ENCODE measurements at places on chromosomes 6 and 20.

- DNase-seq: no peak
Measured at GRCh38 chr20:12199703-12200102, 282.0 kb downstream of the BTBD3 start.

DNA sequence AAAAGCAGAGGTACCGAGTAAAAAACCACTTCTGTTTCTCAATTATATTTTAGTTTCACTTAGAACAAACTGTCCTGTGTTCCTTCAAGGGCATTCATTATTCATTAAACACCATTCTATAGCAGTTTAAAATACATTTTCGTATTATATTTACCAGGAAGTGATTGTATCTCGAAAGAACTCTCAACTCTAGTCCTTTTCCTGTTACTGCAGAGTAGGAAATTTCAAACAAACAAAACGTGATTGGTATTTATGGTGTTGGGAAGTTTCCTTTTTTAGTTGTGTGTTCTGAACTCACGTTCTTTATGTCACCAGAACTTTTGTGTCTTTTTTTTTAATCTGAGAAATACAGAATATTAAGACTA lies 139.5 kb upstream of the BTBD3 start:
- DNase-seq: no peak

GRCh38 chr6:11753798-11754197 lies 24.8 kb downstream of the ADTRP start:
- no peak for DNase-seq

DNA sequence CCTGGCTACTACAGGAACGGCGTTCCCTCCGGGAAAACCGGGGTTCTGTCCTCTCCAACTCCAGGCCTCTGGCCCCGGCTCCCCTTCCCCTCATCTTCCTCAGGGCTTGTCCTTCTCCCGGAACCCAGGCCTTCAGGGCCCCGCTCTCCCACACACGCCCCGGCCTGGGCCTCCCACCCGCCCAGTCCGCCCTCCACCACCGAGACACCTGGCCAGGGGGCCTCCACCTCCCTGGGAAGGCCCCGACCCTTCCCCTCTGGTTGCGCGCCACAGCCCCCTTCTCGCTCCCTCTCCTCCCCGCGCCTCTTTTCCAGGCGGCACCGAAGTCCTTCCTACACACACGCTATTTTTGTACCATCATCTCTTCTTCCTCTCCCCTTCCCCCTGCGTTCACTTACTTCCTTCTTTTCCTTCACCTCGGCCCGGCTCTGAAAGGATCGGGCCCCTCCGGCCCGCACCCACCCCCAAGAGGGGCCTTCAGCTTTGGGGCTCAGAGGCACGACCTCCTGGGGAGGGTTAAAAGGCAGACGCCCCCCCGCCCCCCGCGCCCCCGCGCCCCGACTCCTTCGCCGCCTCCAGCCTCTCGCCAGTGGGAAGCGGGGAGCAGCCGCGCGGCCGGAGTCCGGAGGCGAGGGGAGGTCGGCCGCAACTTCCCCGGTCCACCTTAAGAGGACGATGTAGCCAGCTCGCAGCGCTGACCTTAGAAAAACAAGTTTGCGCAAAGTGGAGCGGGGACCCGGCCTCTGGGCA lies 1.3 kb upstream of the SIRPA start:
- DNase-seq: no peak

GRCh38 chr6:163394659-163395058 lies 19.9 kb upstream of the QKI start:
- no peak for DNase-seq

DNA sequence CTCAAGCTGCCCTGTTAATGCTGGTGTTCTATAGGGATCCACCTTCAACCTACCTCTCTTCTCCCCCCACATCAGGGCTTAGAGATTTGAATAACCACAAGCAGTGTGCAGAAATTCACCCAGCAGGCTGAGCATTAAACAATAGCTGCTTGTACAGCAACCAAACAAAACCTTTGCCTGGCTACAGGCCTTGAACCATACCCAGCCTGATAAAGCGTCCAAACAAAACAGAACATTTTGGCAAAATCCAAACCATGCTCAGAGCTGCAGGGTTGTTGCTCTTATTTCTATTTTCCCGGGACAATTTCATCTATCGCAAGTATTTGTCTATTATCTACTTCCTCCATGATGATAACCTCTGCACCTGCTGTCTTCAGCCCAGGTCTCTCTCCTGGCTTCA lies 142.3 kb downstream of the UNC5CL start:
- DNase-seq: no peak

DNA sequence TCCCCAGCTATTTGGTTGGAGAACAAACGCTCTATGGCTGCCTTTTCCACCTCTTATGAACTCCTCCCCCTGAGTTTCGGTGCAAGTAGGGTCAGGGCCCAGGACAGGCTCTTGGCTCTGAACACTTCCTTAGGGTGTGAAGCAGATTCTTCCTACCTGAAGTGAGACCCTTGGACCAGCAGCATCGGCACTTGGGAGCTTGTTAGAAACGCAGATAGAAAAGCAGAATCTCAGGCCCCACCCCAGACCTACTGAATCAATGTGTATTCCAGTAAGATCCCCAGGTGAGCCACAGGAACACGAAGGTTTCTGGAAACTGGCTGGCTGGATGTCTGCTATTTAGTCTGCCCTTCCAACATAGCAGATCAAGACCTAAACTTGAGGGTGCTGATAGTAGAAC lies 3.2 kb downstream of the FAM50B start:
- DNase-seq: no peak

- no peak for DNase-seq
Measured at GRCh38 chr6:169807699-169808607, 56.5 kb downstream of the ERMARD start.

DNA sequence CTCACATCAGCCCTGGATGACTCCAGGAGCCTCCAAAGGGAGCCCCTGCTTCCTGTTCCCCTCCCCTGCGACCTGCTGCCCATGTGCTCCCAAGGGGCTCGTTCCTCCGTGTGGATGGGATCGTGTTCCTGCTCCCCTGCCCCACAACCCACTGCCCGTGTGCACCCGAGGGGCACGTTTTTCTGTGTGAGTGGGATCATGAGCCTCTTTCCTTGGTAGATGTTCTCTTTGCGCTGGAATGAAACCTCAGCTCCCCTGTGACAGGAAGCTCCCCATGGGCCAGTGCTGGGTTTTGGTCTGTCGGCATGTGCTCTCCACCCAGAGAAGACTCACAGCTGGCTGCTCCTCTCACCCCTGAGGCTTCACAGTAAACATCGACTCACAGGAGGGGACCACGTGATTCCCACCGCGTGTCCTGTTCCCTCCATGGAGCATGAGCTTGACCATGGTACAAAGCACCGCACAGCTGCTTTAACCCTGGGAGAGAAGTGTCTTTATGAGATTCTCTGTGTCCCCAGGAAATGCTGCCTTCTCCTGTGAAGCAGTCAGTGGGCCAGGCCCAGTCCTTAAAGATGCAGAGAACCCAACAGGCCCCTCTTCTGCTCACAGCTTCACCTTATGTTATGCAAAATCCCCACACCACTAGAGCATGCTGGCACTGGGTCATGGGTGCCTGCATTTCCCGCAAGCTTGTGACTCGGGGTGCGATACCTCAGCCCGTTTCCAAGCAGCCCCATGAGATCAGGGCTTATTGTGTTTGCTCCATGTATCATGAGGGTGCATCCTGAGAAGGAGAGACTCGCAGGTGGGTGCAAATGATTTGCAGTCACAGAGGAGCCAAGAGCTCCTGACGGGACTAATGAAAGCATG lies 215.1 kb downstream of the ERMARD start:
- DNase-seq: no peak

DNA sequence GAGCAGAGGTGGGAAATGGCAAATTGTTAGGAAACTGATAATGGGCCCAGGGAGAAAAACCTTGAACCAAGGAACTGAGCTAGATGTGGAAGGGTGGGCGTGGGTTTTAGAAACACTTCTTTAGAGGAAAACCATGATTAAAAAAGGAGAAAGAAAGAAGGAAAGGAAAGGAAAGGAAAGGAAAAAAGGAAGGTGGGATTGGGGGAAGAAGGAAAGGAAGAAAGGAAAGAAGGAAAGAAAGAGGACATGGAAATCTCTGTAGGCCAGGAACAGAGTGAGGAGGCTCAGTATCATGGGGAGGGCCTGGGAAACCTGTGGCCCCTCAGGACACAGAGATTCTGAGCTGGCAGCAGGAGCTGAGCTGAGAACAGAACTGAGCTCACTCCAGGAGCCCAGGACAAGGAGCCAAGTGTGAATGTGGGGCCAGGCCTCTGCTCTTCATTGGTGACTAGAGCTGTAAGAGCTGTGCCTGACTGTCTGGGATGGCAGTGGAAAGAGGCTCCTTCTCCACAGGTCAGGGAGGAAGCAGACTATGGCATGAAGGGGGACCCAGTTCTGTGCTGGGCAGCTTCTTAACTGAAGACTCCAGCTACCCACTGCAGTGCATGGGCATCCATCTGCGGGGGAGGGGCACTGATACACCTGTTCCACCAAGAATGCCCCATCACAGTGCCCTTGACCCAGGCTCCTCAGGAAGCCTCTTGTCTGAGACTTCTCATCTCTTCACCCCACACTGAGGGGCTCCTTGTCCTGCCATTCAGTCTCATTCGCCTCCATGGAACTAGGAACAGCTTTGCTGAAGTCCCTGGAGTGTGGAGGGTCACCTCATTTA lies 116.1 kb upstream of the BACH2 start:
- DNase-seq: no peak

DNA sequence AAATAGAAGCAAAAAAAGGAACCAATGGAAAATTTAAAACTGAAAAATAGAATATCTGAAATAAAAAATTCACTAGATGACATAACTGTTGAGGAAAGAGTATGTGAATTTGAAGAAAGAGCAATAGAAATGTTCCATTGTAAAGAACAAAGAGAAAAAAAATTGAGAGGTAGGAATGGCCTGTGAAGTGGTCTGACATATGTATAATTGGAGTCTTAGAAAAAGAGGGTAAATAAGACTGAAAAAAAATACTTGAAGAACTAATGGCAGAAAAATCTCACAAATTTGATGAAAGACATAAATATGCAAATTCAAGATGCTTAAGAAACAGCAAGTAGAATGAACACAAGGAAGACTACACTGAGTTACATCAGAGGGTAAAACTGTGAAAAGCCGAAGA lies 93.4 kb downstream of the QKI start:
- no peak for DNase-seq

DNA sequence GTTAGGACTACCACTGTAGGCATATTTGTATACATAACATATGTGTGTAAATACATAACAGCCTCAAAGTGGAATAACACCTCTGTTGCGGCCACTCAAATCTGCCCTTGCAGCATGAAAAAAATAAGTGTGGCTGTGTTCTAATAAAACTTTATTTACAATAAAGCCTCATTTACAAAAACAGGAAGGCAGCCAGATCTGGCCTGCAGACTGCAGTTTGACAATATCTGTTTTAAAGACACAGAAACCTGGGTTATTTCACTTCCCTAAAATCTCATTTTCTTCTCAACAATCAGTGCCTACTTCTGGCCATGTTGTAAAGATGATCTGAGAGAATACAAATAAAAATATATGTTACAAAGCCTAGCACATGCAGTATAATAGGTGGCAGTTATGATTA lies 53.9 kb upstream of the SCML4 start:
- peak; percentile 44 for DNase-seq

DNA sequence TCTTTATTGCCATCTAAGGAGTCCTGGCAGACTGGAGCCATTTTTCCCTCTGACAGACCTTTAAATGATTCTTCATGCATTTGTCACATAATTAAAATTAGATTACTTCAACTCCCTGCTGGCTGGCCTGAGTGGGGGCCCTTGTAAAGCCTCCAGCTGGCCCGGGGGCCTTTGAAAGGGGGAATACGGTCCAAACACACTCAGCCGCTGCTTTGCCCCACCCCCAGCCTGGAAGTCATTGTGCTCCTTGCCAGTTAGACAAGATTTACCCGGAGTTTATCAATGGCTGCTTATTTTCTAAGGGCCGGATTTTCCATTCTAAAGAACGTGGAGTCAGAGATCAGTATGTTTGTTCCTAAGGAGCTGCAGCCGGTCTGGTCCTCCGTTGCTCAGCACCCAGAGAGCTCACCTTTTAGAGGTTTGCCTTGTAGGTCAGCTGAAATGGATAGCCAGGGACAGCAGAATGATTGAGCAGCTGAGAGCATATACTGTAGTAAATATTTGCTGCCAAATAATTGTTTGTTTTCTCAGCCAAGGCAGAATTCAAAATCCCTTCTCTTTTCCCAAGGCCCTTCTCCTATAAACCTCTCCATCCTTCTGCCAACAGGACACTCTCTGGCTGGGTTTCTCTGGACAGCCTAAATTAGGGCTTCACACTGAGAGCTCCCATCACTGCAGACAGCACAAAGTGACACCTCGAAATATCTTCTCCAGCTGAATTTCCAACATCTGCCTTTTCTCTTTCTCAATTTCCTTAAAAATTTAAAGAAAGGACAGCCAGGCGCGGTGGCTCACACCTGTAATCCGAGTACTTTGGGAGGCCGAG lies 68.4 kb upstream of the RBM24 start:
- DNase-seq: no peak

GRCh38 chr20:58019027-58019849 lies 209.2 kb downstream of the ANKRD60 start:
- no peak for DNase-seq

GRCh38 chr6:165793287-165793825 lies 130.3 kb upstream of the PDE10A start:
- DNase-seq: no peak

DNA sequence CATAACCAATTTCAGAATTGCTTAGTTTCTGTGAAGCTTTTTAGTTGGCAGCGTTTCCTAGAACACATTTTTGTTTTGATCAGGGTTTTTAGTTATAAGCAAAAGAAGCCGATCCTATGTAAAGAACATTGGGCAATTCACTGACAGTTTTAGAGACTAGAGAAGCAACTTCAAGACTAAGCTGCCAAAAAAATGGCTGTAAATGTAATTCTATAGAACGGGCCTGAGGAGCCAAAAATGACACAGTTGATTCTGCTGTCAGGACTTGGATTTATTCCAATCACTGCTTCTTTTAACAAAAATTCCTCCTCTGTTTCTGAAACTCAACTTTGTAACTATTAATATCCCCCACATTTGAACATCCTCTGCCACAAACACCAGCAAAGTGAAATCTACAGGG lies 236.0 kb upstream of the EYS start:
- DNase-seq: no peak

DNA sequence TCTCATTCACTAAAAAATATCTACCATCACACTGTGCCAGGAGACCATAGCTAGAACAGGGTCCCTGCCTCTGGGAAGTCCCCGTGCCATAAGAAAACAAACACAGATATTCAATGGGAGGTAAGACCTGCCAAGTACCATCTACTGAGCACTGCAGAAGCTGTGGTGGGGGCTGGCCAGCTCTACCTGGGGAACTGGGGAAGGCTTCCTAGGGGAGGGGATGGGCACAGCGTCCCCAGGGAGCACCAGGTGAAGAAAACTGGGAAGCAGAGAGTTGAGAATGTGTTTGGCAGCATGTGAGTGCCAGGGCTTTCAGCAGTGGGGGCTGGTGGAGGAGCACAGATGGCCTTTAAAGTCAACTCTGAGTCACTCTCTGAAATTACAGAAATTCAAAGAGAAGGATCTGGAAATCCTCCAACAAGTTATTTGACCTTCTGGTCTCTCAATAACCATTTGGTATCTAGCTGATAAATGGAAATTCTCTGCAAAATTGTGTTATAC lies 85.2 kb downstream of the SHLD1 start:
- no peak for DNase-seq

Measured in GM10248 (cell line).